ENCODE measurements at places on chromosomes 1 and 21. TPM values are rescaled to one million over a fixed set of nuclear protein-coding genes. Genes with fewer than 3 reads are reported as not detected.

DNA sequence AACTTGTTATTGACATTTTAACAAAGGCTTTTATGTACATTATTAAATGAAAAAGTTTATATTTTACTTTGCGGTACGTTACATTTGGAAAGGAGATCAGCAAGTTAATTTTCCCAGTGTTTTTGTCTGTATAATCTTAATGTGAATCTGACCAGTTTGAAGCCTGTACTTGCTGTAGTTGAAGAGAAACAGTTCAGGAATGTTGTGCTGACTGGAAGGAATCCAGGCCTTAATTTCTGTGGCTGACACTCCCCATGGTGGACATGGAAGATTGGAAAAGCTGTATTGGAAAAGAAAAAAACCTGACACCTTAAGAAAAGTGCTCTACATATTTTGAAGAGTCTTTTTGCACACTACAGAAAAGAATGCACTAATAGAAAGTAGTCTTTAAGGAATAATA lies 15.5 kb downstream of the LEPR start:
- DNase-seq, result no peak

The JAM2 gene
- 14.1 TPM for polyA plus RNA-seq

The ESRRG gene
- 45.0 TPM for polyA plus RNA-seq

GRCh38 chr1:31647106-31647505 lies 2.4 kb upstream of the PEF1 start:
- DNase-seq, result no peak

- DNase-seq, result no peak
These were observed 41.6 kb downstream of the MATN1 start for GRCh38 chr1:30681782-30682181.

- no peak for DNase-seq
These were observed 198.9 kb downstream of the HS2ST1 start for GRCh38 chr1:87113313-87113712.

DNA sequence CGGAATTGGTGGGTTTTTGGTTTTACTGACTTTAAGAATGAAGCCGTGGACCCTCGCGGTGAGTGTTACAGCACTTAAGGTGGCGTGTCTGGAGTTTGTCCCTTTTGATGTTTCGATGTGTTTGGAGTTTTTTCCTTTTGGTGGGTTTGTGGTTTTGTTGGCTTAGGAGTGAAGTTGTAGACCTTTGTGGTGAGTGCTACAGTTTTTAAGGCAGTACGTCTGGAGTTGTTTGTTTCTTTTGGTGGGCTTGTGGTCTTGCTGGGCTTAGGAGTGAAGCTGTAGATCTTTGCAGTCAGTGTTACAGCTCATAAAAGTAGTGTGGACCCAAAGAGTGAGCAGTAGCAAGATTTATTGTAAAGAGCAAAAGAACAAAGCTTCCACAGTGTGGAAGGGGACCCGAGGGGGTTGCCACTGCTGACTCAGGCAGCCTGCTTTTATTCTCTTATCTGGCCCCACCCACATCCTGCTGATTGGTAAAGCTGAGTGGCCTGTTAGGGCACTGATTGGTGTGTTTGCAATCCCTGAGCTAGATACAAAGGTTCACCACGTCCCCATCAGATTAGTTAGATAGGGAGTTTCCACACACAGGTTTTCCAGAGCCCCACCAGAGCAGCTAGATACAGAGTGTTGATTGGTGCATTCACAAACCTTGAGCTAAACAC lies 20.9 kb downstream of the HENMT1 start:
- no peak for DNase-seq

The EXTL1 gene
- 1.8 TPM for polyA plus RNA-seq

The MCOLN2 gene
- 1.5 TPM for polyA plus RNA-seq

DNA sequence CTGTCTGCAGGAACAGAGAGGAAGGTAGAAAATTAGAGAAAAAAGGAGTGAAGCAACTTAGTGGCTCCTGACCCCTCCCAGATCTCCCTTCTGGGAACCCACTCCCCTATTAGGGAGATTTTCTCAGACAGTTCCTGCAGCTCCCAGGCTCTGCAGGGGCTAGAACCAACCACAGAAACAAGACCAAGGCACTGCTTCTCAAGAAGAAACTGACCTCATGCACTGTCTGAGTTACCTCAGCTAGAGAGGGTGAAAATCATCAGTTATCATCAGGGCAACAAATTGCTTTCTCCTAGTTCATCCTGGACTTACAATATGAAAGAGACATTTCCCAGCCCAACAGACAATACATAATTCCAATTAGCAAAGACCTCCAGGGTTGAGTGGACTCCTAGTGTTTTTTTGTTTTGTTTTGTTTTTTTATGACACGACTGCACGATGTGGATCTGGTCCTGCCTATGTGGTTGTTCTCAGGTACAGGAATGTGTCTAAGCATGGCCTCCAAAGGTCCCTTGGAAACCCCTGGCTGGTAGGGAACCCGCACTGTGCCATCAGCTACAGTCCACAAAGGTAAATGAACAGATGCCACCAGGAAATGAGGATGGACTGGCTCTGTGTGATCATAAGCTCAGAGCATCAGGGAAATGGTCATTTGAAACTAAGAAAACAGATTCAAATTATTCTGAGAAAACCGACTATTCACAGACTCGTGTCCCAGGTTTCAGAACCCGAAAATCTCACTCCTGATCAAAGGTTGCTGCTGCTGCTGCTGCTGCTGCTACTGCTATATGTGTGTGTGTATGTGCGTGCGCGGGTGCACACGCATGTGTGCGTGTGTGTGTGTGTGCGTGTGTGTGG lies 65.3 kb downstream of the LAMC2 start:
- DNase-seq, result no peak

The FMO3 gene
- polyA plus RNA-seq, result 0.28 TPM

DNA sequence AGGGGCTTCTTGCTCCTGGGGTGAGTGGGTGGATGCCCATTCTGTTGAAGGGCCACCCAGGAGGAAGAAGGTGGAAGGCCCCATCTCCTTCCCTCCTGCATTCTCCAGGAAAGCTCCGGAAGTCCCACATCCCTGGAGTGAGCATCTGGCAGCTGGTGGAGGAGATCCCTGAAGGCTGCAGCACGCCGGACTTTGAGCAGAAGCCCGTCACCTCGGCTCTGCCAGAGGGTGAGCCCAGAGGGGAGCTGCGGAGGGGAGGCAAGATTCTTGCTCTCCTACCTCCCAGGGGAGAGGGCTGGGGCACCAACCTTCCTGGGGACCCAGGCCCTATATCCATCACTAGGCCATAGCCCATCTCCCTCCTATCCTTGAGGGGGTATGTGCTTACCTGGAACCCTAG lies 3.4 kb downstream of the IGFN1 start:
- no peak for DNase-seq

DNA sequence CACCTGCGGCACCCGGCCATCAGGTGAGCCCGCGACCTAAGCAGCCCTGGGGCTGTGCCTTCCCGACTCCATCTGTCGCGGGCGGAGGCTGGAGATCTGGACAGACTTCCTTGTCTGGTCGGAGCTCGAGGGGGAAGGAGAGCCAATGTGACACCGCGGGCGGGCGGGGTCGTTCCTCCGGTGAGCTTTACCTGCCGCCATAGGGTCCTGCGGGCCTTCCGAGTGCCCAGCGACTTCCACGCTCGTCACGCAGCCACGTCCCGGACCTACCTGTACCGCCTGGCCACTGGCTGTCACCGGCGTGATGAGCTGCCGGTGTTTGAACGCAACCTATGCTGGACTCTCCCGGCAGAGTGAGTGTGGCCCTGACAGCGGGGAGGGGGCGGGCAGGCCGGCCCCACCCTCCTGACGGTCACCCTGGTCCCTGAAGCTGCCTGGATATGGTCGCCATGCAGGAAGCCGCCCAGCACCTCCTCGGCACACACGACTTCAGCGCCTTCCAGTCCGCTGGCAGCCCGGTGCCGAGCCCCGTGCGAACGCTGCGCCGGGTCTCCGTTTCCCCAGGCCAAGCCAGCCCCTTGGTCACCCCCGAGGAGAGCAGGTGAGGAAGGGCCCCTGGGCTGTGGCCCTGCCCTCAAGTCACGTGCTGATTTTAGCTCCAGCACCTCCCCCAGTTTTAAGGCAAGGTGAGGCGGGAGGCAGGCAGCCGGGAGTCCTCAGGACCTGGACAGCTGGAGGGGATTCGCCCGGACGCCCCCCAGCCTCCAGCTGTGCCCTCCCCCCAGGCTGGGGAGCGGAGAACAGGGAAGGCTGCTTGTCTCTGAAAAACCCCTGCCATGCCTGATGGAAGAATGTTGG lies 1.1 kb downstream of the PUSL1 start:
- no peak for DNase-seq

- DNase-seq, result no peak
These were observed 36.3 kb upstream of the SUCO start for GRCh38 chr1:172496678-172497077.

DNA sequence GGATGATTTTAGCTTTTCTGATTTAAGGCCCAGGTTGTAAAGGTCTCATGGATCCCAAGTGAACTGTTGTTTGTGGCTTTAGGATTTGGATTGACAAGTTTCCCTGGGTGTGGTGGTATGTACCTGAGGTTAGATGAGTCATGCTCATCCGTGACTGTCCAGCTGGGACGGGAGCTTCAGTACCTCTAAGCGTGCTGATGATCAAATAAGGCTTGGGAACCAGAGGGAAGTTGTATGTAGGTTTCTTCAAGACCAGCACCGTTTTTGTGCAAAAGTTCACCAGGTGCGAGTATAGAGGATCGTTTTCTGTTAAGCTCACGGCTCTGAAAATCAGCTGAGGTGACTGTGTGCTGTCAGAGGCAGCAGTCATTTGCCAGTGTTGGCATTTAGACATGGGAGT lies 19.8 kb downstream of the PLA2G2E start:
- DNase-seq, result no peak

The KTI12 gene
- 6.2 TPM for polyA plus RNA-seq

- no peak for DNase-seq
These were observed 26.6 kb upstream of the PIGK start for GRCh38 chr1:77245830-77246229.

The ZNF684 gene
- polyA plus RNA-seq, result 17.2 TPM

DNA sequence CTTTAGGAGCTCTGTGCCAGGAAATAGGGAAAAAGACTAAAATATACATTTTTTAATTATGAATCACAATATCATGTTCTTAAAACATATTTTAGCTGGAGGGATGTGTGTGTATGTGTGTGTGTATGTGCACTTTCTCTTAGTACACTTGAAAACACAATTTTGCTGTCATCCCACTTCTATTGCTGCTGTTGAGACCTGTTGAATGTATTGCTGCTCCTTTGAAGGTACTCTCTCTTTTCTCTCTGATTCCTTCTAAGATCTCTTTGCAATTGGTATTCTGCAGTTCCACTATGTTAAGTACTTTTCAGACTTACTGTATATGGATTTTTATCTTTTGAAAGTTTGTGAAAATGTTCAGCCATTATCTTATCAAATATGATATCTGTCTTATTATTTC lies 43.5 kb upstream of the COG2 start:
- DNase-seq, result no peak

GRCh38 chr21:37006486-37007291 lies at the start of gene RIPPLY3:
Gene RIPPLY3, plus strand, starts transcription at chr21:37006702. Its CDS starts 71 bp downstream, at chr21:37006773.
- DNase-seq, result peak; percentile 31

The HS2ST1 gene
- polyA plus RNA-seq, result 54.4 TPM

DNA sequence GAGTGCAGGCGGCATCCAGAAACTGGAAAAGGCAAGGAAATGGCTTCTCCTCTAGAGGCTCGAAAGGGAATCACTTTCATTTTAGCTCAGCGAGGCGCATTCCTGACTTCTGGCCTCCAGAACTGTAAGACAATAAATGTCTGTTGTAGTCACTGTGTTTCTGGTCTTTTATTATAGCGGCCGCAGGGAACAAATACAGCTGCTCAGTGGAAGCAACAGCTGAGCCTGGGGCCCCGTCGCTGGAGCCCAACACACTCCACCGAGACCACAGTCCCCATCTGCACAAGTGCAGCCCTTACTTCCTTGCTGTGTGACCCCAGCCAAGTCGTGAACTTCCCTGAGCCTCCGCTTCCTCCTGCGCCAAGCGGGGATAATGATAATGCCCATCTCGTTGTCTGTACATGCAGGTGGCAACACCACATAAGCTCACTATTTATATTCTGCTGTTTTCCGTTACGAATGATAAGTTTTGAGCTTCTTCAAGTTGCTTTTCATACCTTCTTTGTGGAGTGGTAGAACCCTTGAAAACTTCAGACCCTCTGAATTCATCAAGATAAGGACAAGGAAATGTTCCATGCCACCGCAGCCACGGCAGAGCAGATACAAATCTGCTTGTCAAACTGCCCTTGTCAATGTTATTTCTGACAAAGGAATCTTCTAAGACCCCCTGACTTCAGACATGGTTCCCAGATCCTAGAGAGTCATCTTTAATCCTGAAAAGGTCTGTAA lies 3.2 kb upstream of the LAPTM5 start:
- no peak for DNase-seq

The CRYAA gene
- polyA plus RNA-seq, result 0.22 TPM
